Cerebellar nuclear complex (tissue), 1 donor: ENCODE measurements at places on chromosomes 1 and 21.

- DNase-seq = no peak
Measured at GRCh38 chr21:26057477-26058170, 112.9 kb downstream of the APP start.

DNA sequence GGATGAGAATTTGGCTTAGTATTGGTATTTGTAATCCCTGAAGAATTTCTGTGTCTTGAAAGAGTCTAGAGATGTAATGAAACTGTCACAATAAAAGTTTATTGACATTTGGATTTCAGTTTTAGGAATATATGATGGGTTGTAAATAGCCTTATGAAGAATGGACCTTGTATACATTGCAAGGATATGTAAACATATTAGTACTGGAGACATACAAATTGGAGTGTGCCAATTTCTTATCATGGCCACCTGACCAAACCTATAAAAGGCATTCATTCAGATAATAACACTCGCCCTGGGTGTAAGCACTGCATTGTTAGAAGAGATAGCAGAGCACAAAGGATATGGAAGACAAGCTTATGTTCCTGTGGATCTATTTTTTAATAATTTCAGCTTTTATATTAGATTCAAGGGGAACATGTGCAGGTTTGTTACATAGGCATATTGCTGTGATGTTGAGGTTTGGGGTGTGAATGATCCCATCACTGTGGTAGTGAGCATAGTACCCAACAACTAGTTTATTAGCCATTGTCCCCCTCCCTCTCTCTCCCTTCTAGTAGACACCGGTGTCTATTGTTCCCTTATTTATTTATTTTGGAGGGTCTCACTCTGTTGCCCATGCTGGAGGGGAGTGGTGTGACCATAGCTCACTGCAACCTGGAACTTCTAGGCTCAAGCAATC lies 8.6 kb downstream of the S1PR1 start:
- no peak for DNase-seq

GRCh38 chr1:68600049-68600661 lies 103.3 kb upstream of the DEPDC1 start:
- no peak for DNase-seq

GRCh38 chr1:62539028-62539447 lies 58.3 kb upstream of the ANGPTL3 start:
- DNase-seq = no peak

GRCh38 chr1:44862829-44863401 lies 19.9 kb upstream of the PTCH2 start:
- DNase-seq = no peak

DNA sequence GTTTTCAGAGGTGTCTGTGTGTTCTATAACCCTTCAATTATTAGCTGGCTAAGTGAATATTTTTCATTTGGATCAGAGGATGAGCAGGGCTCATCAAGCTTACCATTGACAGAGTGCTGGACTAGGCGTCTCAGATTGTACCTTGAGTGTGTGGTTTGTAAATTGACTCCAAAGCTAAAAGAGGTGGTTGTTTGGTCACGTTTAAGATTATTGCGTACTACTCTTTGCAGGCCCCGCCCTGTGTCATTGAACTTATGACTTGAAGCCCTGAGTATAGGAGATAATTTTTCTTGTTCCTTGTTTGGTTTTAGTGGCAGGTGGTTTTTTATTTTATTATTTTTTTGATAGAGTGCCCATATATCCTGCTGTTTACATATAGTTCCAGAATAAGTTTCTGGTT lies 17.7 kb downstream of the MRPS6 start:
- no peak for DNase-seq

GRCh38 chr1:227390525-227390924 lies 72.2 kb upstream of the CDC42BPA start:
- no peak for DNase-seq

GRCh38 chr1:158509471-158510156 lies 37.6 kb downstream of the OR10R2 start:
- no peak for DNase-seq
